ENCODE measurements at places on chromosomes 1 and 21. TPM values are rescaled to one million over a fixed set of nuclear protein-coding genes. Genes with fewer than 3 reads are reported as not detected.

The PTCH2 gene
- total RNA-seq, result 0.04 TPM

The SMIM11 gene
- 21.9 TPM for total RNA-seq

The LRRC7 gene
- total RNA-seq, result not detected

The BLACAT1 gene
- total RNA-seq, result not detected

The KCNN3 gene
- total RNA-seq, result 1.4 TPM

The F5 gene
- 0.13 TPM for total RNA-seq

The PRR9 gene
- not detected for total RNA-seq

The ELAVL4 gene
- total RNA-seq, result not detected

The WNT3A gene
- total RNA-seq, result not detected

The CD34 gene
- 16.9 TPM for total RNA-seq

The GOLT1A gene
- not detected for total RNA-seq

The ASAP3 gene
- total RNA-seq, result 12.6 TPM

The SMYD3 gene
- 26.7 TPM for total RNA-seq

The PCAT6 gene
- 0.26 TPM for total RNA-seq

The GJA8 gene
- not detected for total RNA-seq

The ARID4B gene
- total RNA-seq, result 39.4 TPM

The TNFRSF1B gene
- total RNA-seq, result 21.1 TPM

The ZNF669 gene
- total RNA-seq, result 10.4 TPM

The JAK1 gene
- 173 TPM for total RNA-seq

The GIPC2 gene
- total RNA-seq, result 26.1 TPM

The CFHR3 gene
- total RNA-seq, result not detected

The S100B gene
- total RNA-seq, result not detected

The BMP8B gene
- 0.07 TPM for total RNA-seq

The BARHL2 gene
- total RNA-seq, result not detected

The URB2 gene
- 16.6 TPM for total RNA-seq

The AKNAD1 gene
- not detected for total RNA-seq

The GBP4 gene
- 3.1 TPM for total RNA-seq

The USP24 gene
- total RNA-seq, result 39.1 TPM

The CC2D1B gene
- total RNA-seq, result 22.8 TPM

The G0S2 gene
- 16.0 TPM for total RNA-seq

The PGM1 gene
- total RNA-seq, result 38.5 TPM

The OVAAL gene
- not detected for total RNA-seq

The C1orf105 gene
- not detected for total RNA-seq

The JTB gene
- 97.2 TPM for total RNA-seq

The CELA3A gene
- total RNA-seq, result not detected

The TAL1 gene
- total RNA-seq, result 37.9 TPM

The GJC2 gene
- total RNA-seq, result 1.4 TPM
